ENCODE measurements at places on chromosomes 7 and 10.

GRCh38 chr10:6476989-6477388 is 103.1 kb downstream of the PRKCQ start:
- DNase-seq = no peak

DNA sequence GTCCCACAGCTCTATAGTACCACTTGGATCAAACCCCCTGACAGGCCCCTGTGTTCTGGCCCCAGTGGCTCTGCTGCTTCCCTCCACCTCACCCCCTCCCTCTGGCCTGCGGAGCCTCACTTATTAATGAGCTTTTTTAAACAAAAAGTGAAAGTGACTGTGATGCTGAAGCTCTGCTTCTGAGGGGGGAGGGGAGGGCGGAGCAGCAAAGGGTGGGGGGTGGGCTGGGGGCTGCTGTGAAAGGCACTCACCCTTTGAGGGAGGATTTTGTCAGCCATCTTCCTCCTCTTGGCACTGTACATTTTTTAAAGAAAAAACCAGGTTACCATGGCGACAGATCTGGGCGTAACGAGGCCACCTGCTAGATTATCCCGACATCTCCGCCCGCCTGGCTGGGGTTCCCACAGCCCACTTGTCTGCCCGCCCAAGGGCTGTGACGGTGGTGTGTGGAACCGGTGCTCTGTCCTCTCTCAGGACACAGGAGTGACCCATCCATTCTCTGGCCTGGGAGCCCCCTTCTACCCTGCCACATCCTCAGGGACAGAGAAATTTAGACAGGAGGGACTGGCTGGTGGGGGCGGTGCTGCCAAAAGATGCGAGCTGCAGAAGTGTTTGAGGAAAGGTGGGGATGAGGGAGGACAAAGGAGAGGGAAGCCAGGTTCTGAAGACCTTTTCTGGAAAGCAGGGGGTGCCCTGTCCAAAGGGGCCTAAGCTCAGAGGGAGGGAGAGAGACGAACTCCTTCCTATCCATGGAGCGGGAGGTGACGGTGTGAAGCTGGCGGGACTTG is 4.9 kb downstream of the SMARCD3 start:
- DNase-seq = peak; percentile 46

DNA sequence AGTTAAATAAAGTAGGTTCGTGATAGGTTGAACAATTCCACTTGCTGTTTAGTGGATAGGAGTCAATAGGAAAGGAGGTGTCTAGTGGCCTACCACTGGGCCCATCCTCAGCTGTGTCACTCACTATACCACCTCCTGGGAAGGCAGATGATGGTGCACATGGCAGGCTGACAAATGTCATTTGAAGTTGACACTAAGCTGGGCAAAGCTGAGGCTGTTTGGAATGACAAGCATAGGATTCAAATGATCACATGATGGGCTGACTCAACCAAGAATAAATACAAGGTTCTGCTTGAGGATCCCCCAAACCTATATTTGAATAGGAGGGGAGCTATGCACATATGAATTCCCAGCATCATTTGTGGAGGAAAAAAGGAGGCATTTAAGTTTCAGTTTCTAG is 489.8 kb downstream of the RPS24 start:
- DNase-seq = no peak

DNA sequence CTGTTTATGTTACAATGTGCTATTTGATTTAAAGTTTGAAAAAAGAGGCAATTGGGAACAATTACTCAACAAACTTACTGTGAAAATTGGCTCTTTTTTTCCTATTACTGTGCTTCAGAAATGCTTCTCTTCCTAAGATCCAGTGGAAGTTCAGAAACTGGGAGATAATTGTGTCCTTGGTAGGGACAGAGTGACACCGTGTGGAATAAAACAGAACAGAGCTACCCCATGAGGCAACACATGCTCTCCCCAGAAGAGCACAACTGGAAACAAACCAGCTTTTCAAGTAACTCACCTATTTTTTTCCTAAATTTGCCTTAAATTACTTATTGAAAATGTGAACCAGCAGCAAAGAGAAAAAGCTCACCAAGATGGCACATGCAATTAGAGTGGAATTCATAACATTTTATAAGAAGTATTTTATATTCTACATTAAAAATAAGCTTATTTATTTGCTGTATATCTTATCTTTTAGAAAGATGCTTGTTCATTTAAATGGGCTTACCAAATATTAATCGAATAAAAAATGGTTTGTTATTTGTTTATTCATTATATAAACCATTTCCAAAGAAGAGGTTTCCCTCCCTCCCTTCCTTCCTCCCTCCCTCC is 346.1 kb upstream of the ANKRD30A start:
- no peak for DNase-seq

- no peak for DNase-seq
Measured at GRCh38 chr10:102299873-102300272, 54.5 kb downstream of the GBF1 start.

GRCh38 chr10:51159841-51160240 is 85.6 kb downstream of the PRKG1 start:
- no peak for DNase-seq

GRCh38 chr7:77402818-77403217 is 13.3 kb downstream of the GSAP start:
- DNase-seq = no peak

GRCh38 chr10:133079836-133080682 is 7.7 kb upstream of the ADGRA1 start:
- no peak for DNase-seq

GRCh38 chr10:31708474-31708873 is 220.2 kb downstream of the ARHGAP12 start:
- DNase-seq = no peak

DNA sequence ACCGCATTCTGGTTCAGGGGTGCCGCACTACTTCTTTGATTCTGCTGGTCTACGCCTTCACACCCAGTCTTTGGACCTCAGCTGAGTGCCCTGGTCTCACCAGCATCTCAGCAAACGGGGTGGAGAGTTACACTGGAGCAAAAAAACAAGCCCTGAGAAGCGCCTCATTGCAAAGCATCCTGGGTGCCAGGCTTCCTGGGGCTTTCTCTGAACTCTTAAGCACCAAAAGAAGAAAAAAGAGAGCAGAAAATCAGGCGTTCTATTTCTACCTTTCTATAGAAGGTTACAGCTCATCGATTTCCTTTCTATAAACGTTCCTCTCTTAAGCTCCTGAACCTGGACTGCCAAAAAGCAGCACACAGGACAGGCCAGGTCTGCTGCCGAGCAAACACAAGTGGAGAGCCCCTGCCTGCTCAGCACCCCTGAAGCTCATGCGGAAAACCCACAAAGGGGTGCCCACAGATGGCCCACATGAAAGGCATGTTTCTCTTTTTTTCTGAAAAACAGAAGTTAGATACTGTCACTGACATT is 217.9 kb downstream of the SFMBT2 start:
- peak; percentile 20 for DNase-seq

DNA sequence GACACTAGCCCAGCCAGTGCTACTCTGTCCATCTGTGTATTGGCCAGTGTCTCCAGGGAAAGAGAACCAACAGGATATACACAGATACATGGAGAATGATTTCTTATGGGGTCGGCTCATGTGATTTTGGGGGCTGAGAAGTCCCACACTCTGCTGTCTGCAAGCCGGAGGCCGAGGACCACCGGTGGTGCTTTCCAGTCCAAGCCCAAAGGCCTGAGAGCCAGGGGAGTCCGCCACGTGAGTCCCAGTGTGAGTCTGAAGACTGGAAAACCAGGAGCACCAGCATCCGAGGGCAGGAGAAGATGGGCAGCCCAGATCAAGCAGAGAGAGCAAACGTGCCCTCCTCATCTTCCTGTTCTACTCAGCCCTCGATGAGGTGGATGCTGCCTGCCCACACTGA is 71.5 kb downstream of the C10orf143 start:
- DNase-seq = no peak

GRCh38 chr10:104242545-104242944 is 10.4 kb upstream of the CFAP43 start:
- no peak for DNase-seq

- no peak for DNase-seq
Measured at GRCh38 chr10:62694537-62695126, 109.9 kb upstream of the ADO start.

- DNase-seq = no peak
Measured at GRCh38 chr7:76325092-76325491, 22.6 kb downstream of the HSPB1 start.

- DNase-seq = no peak
Measured at GRCh38 chr7:41134300-41135255, 568.3 kb downstream of the INHBA start.

GRCh38 chr7:141842904-141843303 is 1.6 kb upstream of the PRSS37 start:
- DNase-seq = no peak

GRCh38 chr10:28680358-28680752 is 3.0 kb downstream of the BAMBI start:
- no peak for DNase-seq

DNA sequence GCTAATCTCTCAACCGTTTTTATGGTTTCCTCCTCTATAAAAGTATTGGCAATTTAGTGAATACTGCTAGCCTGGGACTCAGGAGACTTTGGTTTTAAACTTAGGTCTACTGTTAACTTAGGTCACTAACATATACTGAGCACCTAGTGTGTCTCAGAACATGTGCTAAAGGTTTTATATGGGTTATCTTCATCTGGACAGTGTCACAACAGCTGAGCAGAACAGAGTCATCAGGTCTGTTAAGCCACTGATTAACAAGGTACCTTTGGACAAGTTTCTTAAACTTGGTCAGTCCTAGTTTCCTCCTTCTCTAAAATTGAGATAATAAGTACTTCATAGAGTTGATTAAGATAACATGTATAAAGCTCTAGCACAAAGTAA is 30.6 kb downstream of the NET1 start:
- no peak for DNase-seq

- no peak for DNase-seq
Measured at GRCh38 chr10:18094793-18095192, 45.4 kb upstream of the CACNB2 start.

- DNase-seq = no peak
Measured at GRCh38 chr10:70565556-70566514, 36.7 kb downstream of the PRF1 start.

DNA sequence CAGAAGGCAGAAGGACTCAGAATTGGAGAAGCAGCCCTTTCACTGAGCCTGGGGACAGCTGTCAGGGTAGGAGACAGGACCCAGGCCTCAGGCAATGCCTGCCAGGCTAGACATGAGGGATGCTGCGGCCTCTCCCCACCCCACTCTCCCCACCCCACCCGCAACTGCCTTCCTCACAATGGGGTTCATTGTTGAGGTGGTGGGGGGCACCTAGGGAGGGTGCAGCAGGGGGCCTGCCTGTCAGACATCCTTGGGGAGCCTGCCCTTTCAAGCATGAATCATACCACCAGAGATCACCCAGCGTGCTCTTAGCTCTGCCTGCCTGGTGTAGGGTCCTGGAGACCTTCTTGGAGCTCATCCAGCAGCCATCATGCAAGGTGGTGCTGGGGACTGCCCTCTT is at the start of gene C10orf62:
C10orf62 (plus strand) TSS at position 243 of the 400 bp plus-strand sequence. CDS start 177 bp downstream, outside the sequence.
- DNase-seq = no peak

GRCh38 chr10:4840151-4840550 is 14.1 kb downstream of the AKR1E2 start:
- no peak for DNase-seq

DNA sequence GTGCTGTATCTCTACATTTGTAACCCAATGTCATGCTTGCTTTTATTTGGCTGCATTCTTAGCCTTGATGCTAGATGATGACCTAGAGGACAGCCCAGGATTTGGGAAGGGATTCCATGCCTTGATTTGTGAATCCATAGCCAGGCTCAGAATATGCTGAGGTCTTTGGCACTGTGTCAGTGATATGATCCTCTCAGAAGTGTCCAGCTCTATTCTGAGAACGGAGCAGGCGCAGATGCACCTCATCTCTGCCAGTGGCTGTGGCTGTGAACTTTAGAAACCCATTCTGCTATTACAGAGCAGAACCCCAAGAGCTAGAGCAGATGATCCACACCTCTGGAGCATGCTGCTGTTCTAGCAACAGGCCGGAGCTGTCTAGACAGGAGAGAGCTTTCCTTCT is 212.8 kb downstream of the TRIL start:
- DNase-seq = no peak

GRCh38 chr10:57880446-57881227 is 387.1 kb downstream of the IPMK start:
- no peak for DNase-seq

- no peak for DNase-seq
Measured at GRCh38 chr7:8147760-8148463, 114.1 kb downstream of the ICA1 start.

DNA sequence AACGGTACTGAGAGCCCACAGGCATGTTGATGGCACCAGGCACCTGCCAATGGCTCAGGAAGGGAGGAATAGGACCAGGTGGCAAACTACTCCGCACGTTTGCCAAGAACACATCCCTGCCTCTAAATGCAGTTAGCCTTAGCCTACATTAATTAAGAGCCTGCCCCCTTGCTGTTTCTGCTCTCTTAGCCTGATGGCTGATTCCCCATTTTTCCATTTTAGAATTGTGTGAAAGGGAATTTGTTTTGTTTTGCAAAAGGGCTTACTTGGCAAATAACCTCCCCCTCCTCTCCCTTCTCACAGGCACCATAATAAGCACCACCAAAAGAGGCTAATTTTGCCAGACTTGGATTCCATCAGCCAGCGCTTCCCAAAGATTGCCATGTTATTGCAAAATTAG is 1203.2 kb downstream of the SORCS3 start:
- no peak for DNase-seq

DNA sequence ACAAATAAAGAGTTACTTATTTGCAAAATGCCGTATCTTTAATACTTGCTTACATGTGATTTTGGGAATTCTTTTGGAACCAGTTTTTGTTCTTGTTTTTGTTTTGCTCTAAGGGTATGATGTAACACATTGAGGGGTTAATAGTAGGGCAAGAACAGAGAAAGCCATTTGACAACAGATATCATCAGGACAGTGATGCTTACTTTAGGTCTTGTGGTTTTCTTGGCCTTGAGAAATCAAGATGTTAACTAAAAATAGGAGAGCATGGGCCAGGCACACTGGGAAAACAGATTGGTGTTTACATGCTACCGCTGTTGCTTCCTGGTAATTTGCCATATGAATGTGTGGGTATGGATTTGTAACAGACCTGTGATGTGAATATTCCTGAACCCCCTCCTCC is 3.7 kb downstream of the SAMD8 start:
- no peak for DNase-seq

- DNase-seq = peak; percentile 1
Measured at GRCh38 chr10:89163265-89163995, 43.7 kb downstream of the CH25H start.

- no peak for DNase-seq
Measured at GRCh38 chr7:34211018-34211417, 305.7 kb downstream of the BMPER start.

- DNase-seq = no peak
Measured at GRCh38 chr10:15374156-15374555, 3.1 kb upstream of the FAM171A1 start.

- DNase-seq = no peak
Measured at GRCh38 chr7:106231856-106232490, 52.8 kb downstream of the NAMPT start.

DNA sequence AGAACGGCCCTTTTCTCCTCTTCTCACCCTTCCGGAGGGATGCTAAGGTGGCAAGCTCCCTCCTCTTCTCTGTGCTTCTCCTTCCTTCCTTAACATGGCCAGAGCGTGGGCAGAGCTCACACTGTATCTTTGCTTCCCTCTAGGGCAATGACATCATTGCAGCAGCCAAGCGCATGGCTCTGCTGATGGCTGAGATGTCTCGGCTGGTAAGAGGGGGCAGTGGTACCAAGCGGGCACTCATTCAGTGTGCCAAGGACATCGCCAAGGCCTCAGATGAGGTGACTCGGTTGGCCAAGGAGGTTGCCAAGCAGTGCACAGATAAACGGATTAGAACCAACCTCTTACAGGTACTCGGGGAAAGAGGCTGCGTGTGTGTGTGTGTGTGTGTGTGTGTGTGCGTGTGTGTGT is 36.6 kb downstream of the AP3M1 start:
- no peak for DNase-seq
